ENCODE measurements at places on chromosomes 13 and 19.

DNA sequence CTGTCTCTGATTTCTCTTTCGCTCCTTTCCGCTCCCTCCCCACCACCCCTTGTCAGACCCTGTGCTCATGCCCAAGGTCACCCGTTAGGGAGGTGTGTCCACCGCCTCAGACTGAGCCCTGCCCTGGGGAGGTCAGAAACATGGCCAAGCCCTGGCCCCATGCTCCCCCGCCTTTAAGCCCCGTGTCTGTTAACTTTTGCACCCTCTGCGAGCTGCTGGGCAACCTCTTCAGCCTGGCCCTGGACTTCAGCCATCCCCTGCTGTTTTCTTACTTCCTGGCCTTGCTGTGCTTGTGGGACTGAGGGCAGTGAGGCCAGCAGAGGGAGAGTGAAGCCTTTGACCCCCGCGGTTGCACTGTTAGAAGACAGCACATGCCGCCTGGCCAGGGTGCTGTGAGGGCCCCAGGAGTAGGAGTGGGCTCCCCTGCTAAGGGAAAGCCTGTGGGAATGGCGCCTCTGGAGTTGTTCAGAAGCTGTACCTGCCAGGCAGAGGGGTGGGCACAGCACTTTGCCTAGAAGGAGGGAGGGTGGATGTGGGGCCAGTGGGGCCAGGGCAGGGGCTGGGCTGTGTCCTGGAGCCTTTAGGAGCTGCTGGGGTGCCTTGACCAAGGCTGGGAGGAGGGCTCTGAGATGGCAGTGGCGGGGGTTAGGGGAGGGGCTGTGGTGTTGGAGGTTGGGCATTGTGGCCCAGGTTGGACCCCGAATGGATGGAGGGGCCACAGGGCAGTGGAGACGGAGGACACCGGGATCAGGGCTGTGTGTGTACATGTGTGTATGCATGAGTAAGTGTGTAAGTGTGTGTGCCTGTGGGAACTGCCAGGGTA lies 7.9 kb downstream of the UPF1 start:
- DNase-seq, result no peak

DNA sequence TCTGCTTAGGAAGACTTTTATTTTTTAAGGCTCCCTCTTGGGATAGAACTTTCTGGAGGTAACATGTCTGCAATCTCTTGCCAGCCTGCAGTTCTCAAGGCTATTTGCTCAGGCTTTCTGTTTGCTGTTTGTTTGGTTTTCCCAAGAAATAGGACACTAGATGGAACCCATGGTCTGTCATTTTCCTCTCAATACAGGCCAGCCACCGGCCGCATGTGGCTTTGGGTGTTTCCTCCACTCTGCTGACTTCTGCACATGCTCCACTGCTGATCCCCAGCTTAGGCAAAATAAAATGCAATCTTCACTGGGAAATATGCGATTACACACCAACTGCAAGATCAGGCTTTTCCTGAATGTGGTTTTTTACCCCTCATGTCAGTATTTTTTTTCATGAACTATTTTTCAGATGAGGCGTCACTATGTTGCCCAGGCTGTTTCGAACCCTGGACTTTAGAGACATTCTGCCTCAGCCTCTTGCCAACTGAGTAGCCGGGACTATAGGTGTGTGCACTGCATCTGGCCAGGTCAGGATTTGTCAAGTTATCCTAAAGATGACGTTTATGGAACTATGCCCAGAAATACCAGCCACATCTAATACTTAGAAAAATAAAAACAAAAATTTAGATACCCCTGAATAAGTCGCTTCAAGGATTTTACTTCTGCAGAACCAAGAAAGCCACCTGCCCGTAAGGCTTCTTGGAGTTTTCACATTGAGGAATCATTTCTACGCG lies 94.3 kb upstream of the PABPC3 start:
- DNase-seq, result no peak

DNA sequence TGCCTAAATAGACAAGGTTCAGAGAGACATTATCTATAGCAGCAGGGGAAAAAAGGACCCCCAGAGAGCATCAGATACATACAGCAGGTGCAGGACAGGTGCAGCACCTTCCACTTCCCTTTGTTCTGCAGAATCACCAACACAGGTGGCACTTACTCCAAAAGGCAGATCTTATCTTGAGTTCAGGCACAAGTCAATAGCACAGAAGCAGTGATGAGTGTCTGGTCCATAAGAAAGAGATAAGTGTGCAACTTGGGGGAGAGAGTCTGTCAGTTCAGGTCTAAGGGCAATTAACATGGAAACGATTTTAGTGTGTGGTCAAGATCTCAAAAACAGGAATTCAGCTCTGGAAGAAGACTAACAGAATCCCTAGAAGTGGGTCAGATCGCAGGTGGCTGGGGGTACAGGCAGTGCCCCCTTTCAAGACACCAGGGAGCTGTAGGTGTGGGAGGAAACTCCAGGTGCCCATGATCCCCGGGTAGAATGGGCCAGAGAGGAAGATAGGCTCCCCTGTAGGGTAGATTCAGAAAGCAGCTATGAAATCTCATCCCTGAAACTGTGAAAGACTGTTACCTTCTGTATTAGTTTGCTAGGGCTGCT lies 40.6 kb downstream of the TNFSF11 start:
- no peak for DNase-seq

- DNase-seq, result no peak
Measured at GRCh38 chr13:106911627-106912026, 343.7 kb upstream of the ARGLU1 start.

- no peak for DNase-seq
Measured at GRCh38 chr19:7382694-7383093, 34.0 kb downstream of the ARHGEF18 start.

DNA sequence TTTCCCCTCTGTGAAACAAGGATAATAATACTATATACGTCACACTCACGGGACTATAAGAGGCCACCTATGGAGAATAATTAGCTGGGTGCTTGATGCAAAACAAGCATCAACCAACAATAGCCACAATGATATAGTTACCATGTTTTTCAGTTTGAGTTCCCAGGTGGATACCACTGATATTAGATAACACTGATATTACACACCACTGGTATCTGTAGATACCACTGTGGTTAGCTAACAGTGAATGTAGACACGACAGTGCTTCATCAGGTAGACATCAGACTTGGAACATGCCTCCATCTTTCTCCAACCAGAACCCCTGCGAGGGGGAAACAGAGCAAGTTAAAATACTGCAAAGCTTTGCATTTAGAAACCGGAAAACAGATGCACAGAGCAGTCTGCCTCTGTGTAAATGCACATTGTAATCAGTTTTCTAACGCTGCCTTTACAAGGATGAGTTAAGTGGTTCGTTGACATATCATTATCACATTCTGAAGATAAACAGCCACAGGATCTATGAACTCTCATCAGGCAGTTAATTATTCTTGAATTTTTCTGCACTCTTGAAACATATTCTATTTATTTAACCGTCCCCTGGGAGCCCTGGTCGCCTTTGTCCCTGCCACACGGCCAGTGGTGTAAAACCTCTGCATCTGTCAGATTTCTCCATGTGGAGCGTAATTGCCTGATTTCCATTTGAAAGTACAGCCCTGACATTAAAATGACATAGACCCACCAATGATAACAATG lies 80.7 kb downstream of the RNASEH2B start:
- DNase-seq, result no peak

GRCh38 chr13:28117689-28118377 lies 17.5 kb upstream of the FLT3 start:
- DNase-seq, result no peak

GRCh38 chr13:20399961-20400360 lies 125.7 kb downstream of the CRYL1 start:
- DNase-seq, result no peak

GRCh38 chr19:1524287-1524971 lies 552 bp downstream of the PLK5 start:
- DNase-seq, result no peak

- no peak for DNase-seq
Measured at GRCh38 chr13:112767506-112768471, 78.0 kb downstream of the ATP11A start.

DNA sequence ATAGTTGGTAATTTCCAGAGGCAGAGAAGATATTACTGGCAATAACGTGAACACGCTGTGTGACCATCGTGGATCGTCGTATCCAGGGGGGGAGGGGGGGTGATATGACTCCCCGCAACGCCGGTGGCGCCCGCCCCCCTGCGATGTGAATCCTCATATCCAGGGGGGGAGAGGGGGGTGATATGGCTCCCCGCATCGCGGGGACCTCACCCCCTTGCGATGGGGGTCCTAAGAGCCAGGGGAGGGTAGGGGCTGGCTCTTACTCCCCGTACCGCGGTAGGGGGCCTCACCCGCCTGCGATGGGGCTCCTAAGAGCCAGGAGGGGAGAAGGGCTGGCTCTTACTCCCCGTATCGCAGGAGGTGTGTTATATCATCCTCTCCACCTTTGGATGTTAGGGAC lies 31.3 kb upstream of the RGCC start:
- no peak for DNase-seq

GRCh38 chr19:48741129-48741999 lies 954 bp upstream of the RASIP1 start:
- DNase-seq, result no peak

DNA sequence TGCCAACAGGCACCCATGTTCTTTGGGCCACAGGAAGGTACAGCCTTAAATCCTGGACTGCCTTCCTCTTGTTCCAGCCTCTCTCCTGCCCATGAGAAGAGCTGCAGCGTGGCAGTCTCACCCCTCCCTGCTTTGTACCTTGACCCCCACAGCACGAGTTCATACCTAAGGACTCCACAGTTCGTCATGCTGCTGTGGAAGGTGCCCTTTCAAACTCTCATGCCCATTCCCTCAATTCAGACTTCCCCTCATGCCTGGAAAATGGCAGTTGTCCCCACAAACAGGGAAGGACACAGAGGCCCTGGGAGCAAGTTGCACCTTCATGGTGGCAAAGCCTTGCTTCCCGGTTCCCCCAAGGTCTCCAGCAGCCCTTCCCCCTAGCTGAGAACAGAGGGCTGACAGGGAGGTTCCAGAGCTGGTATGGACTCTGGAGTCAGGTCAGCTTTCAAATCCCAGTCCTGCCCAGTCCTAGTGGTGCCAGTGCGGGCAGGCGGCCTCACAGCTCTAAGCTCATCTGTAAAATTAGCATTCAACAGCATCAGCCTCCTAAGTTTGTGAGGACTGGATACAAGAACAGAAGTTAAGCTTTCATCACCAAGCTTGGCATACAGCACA lies 8.6 kb downstream of the GSK3A start:
- no peak for DNase-seq

GRCh38 chr19:10184636-10185035 lies 10.1 kb downstream of the DNMT1 start:
- no peak for DNase-seq

GRCh38 chr13:30415430-30416030 lies 6.8 kb upstream of the UBE2L5 start:
- no peak for DNase-seq

DNA sequence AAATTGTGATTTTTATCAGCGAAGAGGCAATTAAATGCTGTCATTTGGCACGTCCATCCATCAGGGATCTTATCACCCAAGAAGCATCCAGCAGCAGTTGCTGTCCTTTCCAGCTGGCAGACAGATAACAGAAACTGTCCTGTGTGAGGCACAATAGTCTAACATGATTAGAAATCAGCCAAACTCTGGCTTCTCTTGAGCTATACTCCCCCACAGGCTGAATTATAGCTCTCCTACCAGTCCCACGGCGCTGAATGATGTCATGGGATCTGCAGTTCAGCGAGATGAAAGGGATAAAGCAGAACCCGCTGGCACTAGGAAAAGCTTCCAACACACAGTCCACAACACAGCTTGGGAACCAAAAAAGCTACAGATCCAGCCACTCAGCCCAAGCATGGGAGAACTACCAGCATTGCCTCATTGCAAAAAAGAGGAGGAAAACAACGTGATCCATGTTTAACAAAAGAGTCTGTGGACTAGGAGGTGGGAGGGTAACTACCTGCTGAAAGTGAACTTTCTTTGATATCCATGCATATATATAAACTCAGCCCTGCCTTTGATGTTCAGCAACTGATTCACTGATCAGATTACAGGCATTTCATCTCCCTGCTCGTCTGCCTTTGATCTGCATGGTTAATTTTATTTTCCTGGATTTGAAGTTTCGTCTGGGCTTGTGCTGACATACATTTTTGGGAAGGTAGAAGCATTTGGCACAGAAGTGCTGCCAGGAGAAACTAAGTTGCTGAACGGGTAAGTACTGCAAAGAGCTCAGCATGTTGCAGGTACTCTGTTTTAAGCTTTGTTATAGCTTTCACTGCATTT lies at the start of gene TNFRSF19:
Gene TNFRSF19 (plus strand): TSS at position 314 of the 822 bp plus-strand sequence. CDS start 19,772 bp downstream, outside the sequence.
- DNase-seq, result peak; percentile 66

- DNase-seq, result no peak
Measured at GRCh38 chr13:63541336-63541735, 2125.7 kb upstream of the PCDH20 start.

DNA sequence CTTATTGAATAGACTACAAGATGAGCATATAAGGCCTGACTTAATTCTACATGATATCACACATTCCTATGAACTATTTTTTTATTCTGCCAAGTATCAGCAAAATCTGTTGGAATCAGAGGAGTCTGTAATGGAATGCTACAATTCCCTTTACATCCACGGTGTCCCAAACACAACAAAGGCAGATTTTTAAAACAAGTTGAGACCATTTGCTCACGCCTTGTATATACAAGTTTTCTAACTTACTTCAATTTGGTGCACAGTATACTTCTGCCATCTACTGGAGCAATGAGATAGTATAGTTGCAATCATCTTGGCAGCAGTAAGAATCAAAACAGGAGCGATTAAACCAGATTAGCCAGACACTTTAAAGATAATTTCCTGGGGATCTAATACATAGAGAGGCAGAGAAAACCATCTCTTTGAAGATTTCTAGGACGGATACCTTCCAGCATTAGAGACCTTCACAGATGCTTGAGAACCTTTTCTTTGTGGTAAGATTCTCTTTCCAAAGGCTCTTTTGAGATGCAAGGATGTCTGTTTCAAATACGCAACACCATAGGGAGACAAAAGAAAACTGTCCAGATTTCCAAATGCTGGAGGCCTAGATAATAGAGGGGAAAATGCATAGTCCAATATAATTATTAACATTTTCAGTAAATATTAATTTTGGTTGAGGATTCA lies 302.0 kb upstream of the MIR17HG start:
- DNase-seq, result no peak

DNA sequence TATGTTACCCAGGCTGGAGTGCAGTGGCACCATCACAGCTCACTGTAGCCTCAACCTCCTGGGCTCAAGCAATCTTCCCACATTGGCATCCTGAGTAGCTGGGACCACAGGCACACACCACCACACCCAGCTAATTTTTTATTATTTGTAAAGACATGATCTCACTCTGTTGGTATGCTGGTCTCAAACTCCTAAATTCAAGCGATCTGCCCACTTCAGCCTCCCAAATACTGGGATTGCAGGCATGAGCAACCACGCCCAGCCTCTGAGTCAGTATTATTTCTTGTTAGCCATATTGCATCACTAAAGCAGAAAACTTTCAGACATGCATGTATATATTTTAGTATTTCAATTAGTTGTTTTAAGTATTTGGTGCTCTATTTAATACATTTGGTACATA lies 376.4 kb downstream of the GPC6 start:
- DNase-seq, result peak; percentile 68

- peak; percentile 6 for DNase-seq
Measured at GRCh38 chr13:110965038-110965754, 50.3 kb upstream of the ANKRD10 start.
